ENCODE measurements at places on chromosomes 12 and 14.

DNA sequence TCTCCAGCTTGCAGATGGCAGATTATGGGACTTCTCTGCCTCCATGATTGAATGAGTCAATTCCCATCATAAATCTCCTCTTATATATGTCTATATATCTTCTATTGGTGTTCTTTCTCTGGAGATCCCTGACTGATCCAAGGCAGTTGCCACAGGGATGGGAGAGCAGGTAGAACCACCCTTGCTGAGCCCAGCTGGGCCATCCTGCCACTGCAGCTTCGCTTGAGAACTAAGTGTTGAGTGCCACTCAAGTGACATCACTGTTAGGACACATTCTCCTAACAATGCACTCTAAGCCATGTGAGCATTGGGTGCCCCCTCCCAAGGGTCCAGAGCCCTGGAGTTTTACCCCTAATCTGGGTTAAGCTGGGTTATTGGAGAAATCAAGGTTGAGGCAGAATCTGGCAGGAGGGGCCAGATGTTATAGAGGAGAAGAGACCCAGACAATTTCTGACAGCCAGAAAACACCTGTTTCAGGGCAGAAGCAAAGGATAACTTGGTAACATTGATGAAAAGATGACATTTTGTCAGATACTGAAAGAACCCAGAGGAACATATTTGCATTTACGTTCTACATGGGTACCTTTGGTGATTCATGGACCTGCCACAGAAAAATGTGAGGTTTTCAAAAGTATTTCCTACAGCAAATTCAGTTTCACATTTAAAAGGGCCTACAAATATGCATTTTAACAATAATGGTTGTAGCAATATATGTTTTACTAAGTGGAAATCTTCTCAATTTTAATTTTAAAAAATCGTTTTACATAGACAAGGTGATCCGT lies 57.2 kb upstream of the MAX start:
- no peak for DNase-seq
- H3K4me1 ChIP-seq: peaks cover 3% of the 10 kb centered on the region
- no peak overlapping the region for H3K4me3 ChIP-seq
- H3K36me3 ChIP-seq: no peaks in the 10 kb centered on the region
- no peak overlapping the region for H3K27ac ChIP-seq

GRCh38 chr14:68779761-68780323 lies 13.0 kb downstream of the ZFP36L1 start:
- peak overlapping the region; percentile 7 for H3K4me3 ChIP-seq
- H3K4me1 ChIP-seq: peaks cover 51% of the 10 kb centered on the region
- no peaks in the 10 kb centered on the region for H3K36me3 ChIP-seq

GRCh38 chr12:132566516-132567131 lies 43.8 kb downstream of the LRCOL1 start:
- peaks cover 6% of the 10 kb centered on the region for H3K36me3 ChIP-seq
- no peak for DNase-seq
- H3K27me3 ChIP-seq: no peaks in the 10 kb centered on the region
- H3K4me3 ChIP-seq: no peak overlapping the region
- H3K27ac ChIP-seq: no peak overlapping the region

GRCh38 chr14:63444588-63444987 lies 98.6 kb downstream of the PPP2R5E start:
- no peak overlapping the region for H3K27ac ChIP-seq
- DNase-seq: no peak
- no peak overlapping the region for H3K4me3 ChIP-seq
- no peaks in the 10 kb centered on the region for H3K27me3 ChIP-seq
- H3K36me3 ChIP-seq: no peaks in the 10 kb centered on the region

DNA sequence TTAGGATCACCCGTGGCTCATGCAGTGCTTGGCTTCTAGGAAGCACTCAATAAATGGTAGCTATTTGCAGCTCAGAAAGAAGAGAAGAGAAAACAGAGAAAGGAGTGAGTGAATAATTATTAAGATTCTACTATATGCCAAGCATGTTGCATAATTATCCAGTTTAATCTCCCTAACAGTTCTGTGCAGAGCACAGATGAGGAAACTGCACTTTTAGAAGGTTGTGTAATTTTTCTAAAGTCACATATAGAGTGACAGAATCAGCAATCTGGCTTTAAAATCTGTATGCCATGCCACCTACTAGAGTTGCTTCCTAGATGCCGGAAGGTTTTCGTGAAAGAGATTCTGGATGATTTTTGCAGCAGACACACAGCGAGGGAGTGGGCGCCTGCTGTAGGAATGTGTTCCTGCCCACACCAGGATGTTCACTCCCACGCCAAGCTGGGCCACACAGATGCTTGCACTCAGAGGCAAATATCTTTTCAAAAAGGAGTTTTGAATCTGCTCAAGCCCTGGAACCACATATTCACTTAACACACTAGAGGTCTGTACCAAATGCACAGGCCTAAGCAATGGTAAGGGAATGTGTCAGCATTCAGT lies 50.2 kb upstream of the SMCO2 start:
- no peaks in the 10 kb centered on the region for H3K36me3 ChIP-seq
- H3K4me1 ChIP-seq: no peaks in the 10 kb centered on the region

GRCh38 chr12:40889329-40889728 lies 197.1 kb downstream of the CNTN1 start:
- no peaks in the 10 kb centered on the region for H3K27me3 ChIP-seq
- H3K27ac ChIP-seq: no peak overlapping the region
- H3K4me3 ChIP-seq: no peak overlapping the region
- no peak for DNase-seq

DNA sequence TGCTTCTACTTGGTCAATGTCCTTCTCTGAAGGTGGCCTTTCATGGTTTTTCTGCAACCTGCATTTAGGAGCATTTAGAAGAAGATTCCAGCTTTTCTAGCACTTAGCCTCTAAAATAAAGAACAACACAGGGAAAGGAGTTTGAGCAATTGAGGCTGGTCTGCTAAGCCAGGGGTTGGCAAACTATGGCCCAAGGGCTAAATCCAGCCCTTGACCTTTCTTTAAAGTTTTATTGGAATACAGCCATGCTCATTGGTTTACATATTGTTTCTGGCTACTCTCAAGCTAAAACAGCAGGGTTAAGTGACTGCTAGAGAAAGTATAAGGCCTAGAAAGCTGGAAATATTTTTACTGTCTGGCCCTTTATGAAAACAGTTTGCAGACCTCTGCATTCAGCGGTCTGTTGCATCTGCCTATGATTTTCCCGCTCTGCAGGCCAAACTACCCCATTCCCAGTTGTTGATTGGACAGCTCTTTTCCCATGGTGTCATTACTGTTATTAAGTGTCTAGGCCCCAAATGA lies 39.3 kb downstream of the SPRING1 start:
- no peaks in the 10 kb centered on the region for H3K27me3 ChIP-seq
- DNase-seq: no peak
- H3K27ac ChIP-seq: no peak overlapping the region
- H3K4me3 ChIP-seq: no peak overlapping the region
- H3K4me1 ChIP-seq: peaks cover 16% of the 10 kb centered on the region

GRCh38 chr12:13596714-13597113 lies 384.7 kb downstream of the GRIN2B start:
- H3K27ac ChIP-seq: no peak overlapping the region
- no peaks in the 10 kb centered on the region for H3K27me3 ChIP-seq
- H3K36me3 ChIP-seq: no peaks in the 10 kb centered on the region
- H3K4me1 ChIP-seq: no peaks in the 10 kb centered on the region
- DNase-seq: no peak
- H3K4me3 ChIP-seq: no peak overlapping the region

DNA sequence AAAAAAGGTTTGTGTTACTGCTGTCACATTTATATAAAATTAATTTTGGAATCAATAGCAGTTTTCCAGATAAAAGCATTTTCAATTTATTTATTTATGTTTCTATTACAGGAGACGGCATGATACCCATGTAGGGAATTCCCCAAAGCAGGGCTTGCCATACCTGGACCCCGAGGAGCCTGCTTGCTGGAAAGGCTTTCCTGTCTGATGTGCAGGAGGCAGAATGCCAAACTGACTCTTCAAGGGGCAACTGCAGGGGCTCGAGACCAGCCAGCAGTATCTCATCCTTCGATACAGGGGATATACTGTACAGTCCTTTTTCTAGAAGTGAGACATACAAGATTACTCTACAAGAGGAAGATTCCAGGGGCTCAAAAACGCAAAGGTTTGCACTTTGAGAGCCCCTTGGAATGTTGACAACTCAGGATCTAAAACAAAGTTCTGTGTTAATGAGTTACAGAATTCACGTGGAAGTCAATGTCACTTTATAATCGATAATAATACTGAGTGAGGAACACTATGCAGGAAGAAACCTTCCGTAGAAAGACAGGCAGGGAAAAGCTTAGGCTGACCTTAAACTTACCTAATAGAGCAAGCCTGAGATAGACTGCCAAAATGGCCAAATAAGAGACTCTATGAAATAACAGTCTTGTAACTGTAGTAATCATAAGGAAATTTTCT lies 38.6 kb downstream of the ZNF664 start:
- no peak for DNase-seq
- no peak overlapping the region for H3K4me3 ChIP-seq
- H3K27me3 ChIP-seq: no peaks in the 10 kb centered on the region
- H3K4me1 ChIP-seq: no peaks in the 10 kb centered on the region
- H3K27ac ChIP-seq: no peak overlapping the region

DNA sequence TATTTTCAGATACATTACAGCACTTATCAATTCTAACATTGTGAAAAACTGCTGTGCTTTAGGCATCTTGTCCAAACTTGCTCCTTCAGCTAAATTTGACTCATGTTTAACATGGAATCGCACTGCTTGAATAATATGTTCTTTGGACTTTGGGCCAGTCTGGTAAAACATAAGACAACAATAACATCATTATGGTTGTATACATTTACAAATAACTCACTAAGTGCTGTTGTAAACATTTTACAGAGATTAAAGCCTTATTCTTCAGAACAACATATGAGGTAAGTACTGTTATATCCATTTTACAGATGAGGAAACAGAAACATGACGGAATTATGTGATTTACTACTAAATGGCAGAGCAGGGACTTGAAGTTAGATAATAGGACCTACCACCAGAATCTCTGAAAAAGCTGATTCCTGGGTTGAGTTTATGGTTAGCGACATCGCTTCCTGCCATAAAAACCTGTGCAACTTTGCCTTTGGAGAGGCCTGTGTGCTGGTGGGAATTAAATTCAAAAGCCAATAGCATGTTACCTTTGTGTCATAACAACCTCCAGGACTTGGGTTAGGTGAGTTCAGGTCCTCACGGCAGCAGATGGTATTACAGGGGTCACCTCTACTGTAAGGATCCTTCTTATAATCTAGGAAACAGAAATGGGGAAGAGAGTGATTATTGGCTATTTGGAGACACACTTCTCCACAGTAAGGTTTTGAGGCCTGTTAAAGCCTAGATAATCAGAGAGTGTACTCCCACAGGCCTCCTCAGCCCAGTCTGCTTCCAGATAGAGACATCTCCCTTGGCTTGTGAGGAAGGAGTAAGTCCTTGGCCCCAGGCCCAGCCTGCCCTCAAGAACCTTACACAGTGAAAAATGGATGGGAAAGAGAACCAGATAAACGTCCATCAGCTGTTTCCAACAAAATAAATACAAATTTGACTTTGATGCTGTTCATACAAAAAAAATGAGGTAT lies 61.8 kb downstream of the PLBD1 start:
- peaks cover 24% of the 10 kb centered on the region for H3K36me3 ChIP-seq
- H3K27me3 ChIP-seq: no peaks in the 10 kb centered on the region
- H3K27ac ChIP-seq: no peak overlapping the region
- H3K4me1 ChIP-seq: no peaks in the 10 kb centered on the region

- H3K27me3 ChIP-seq: no peaks in the 10 kb centered on the region
- H3K4me3 ChIP-seq: no peak overlapping the region
- peak overlapping the region; percentile 64 for H3K27ac ChIP-seq
Measured at GRCh38 chr14:64510825-64511671, 6.5 kb downstream of the ZBTB1 start.

- no peak overlapping the region for H3K27ac ChIP-seq
- no peak for DNase-seq
- H3K36me3 ChIP-seq: no peaks in the 10 kb centered on the region
- H3K27me3 ChIP-seq: peaks cover 20% of the 10 kb centered on the region
Measured at GRCh38 chr12:53333845-53334244, 2.3 kb downstream of the SP7 start.

GRCh38 chr12:67647181-67647798 lies 1.3 kb upstream of the DYRK2 start:
- peaks cover 37% of the 10 kb centered on the region for H3K4me1 ChIP-seq
- peak overlapping the region; percentile 96 for H3K27ac ChIP-seq
- H3K36me3 ChIP-seq: no peaks in the 10 kb centered on the region

- H3K36me3 ChIP-seq: no peaks in the 10 kb centered on the region
- DNase-seq: no peak
- H3K27me3 ChIP-seq: no peaks in the 10 kb centered on the region
- H3K27ac ChIP-seq: no peak overlapping the region
- H3K4me1 ChIP-seq: no peaks in the 10 kb centered on the region
Measured at GRCh38 chr12:51675071-51675803, 84.2 kb downstream of the SCN8A start.

DNA sequence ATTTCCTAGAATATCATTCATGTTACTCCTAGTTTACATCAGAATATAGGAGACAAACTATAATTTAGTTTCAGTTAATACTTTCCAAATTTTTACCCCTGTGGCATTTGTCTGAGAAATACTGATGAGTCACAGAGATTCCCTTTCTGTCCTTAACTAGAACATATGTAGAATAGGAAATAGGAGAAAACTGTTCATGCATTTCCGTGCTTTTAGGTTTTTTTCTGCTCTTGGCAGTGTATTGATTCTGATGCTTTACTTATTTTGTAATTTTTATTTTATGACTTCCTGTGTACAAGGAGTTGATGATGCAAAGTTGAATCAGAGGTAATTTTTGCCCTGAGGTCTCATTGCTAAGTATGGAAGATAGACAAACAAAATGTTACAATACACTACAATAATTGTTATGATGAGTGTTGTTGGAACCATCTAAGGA lies 23.0 kb downstream of the MNAT1 start:
- no peak overlapping the region for H3K4me3 ChIP-seq
- no peaks in the 10 kb centered on the region for H3K4me1 ChIP-seq
- no peaks in the 10 kb centered on the region for H3K36me3 ChIP-seq
- no peak overlapping the region for H3K27ac ChIP-seq

DNA sequence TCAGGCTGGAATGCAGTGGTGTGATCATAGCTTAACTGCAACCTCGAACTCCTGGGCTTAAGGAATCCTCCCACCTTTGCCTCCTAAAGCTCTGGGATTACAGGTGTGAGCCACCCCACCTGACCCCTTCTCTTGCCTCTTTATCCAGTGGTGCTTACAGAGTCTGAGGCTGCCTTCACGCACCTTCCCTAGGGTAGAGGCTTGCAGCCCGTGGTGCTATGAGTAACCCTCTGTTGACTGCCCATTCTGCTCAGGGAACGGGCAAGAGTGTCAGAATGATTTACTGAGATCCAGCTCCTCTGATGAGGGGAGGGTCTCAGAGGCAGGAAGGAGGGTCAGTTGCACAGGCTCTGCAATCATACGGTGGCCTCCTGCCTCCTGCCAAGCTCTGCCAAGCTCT lies 125.1 kb upstream of the TBX3 start:
- no peak for DNase-seq
- no peak overlapping the region for H3K27ac ChIP-seq
- H3K36me3 ChIP-seq: no peaks in the 10 kb centered on the region
- no peak overlapping the region for H3K4me3 ChIP-seq
- H3K27me3 ChIP-seq: no peaks in the 10 kb centered on the region

GRCh38 chr14:73743431-73743931 lies 29.3 kb upstream of the PNMA1 start:
- peaks cover 9% of the 10 kb centered on the region for H3K36me3 ChIP-seq
- DNase-seq: no peak
- H3K4me3 ChIP-seq: no peak overlapping the region
- peak overlapping the region; percentile 85 for H3K27ac ChIP-seq

- no peaks in the 10 kb centered on the region for H3K27me3 ChIP-seq
- peaks cover 56% of the 10 kb centered on the region for H3K4me1 ChIP-seq
- peak overlapping the region; percentile 59 for H3K4me3 ChIP-seq
- DNase-seq: no peak
- no peaks in the 10 kb centered on the region for H3K36me3 ChIP-seq
- H3K27ac ChIP-seq: peak overlapping the region; percentile 81
Measured at GRCh38 chr14:50001999-50002925, 109.4 kb downstream of the ARF6 start.

GRCh38 chr14:96574633-96575632 lies 72.8 kb downstream of the PAPOLA start:
- H3K27ac ChIP-seq: no peak overlapping the region
- peaks cover 37% of the 10 kb centered on the region for H3K4me1 ChIP-seq
- DNase-seq: no peak
